ENCODE measurements at places on chromosomes 6 and 20. TPM values are rescaled to one million over a fixed set of nuclear protein-coding genes. Genes with fewer than 3 reads are reported as not detected.

The SPATA2 gene
- total RNA-seq: 7.7 TPM

The NT5E gene
- 19.6 TPM for total RNA-seq

The TP53INP2 gene
- total RNA-seq: 2.1 TPM

The UNC5CL gene
- total RNA-seq: 1.2 TPM

The GSTA2 gene
- not detected for total RNA-seq

The HAO1 gene
- total RNA-seq: not detected

The PRICKLE4 gene
- total RNA-seq: not detected

The NFATC2 gene
- total RNA-seq: 63.6 TPM

The GRM1 gene
- total RNA-seq: not detected

The GSTA3 gene
- total RNA-seq: not detected

The POM121L2 gene
- not detected for total RNA-seq

The ECT2L gene
- not detected for total RNA-seq

The KCNK17 gene
- not detected for total RNA-seq

The REM1 gene
- not detected for total RNA-seq

The ZSCAN31 gene
- 0.98 TPM for total RNA-seq

The CASS4 gene
- 5.5 TPM for total RNA-seq

The EYS gene
- total RNA-seq: not detected

The OR2H1 gene
- total RNA-seq: not detected

The BCAS4 gene
- total RNA-seq: 7.1 TPM

The PHACTR3 gene
- not detected for total RNA-seq

The CTSZ gene
- total RNA-seq: 53.7 TPM

The MAN1A1 gene
- total RNA-seq: 24.2 TPM

The ANGPT4 gene
- total RNA-seq: not detected

The RSPO3 gene
- total RNA-seq: not detected

The NHSL1 gene
- total RNA-seq: 0.70 TPM

The FLRT3 gene
- not detected for total RNA-seq

The OTOR gene
- total RNA-seq: not detected

The CCDC167 gene
- total RNA-seq: 70.5 TPM

The SULF2 gene
- total RNA-seq: 1.1 TPM
